ENCODE measurements at places on chromosomes 12 and 14.

- DNase-seq = no peak
These were observed 8.9 kb downstream of the C2CD5 start for GRCh38 chr12:22535478-22535877.

GRCh38 chr14:95314609-95315008 lies 5.1 kb downstream of the CLMN start:
- DNase-seq = no peak

- no peak for DNase-seq
These were observed 27.9 kb upstream of the PSMC1 start for GRCh38 chr14:90228478-90228877.

DNA sequence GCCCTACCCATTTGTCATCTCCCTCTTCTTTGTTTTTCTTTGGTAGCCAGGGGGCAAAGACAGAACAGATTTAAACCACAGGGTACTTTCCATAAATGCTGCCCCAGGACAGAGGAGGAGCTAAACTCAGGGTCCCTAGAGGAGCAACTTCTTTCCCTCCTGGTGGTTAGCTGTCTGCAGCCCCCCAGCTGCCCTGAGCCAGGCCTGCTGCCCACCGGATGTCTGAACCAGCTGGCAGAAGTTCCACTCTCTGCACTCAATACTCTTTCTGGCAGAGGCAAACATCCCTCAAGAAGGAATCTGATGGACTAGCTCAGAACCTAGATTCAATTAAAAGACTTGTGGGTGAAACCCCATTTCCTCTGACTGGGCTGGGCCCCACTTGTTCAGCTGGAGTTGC lies 10.7 kb downstream of the VDR start:
- no peak for DNase-seq

GRCh38 chr14:21098892-21099595 lies 589 bp upstream of the ZNF219 start:
- no peak for DNase-seq

DNA sequence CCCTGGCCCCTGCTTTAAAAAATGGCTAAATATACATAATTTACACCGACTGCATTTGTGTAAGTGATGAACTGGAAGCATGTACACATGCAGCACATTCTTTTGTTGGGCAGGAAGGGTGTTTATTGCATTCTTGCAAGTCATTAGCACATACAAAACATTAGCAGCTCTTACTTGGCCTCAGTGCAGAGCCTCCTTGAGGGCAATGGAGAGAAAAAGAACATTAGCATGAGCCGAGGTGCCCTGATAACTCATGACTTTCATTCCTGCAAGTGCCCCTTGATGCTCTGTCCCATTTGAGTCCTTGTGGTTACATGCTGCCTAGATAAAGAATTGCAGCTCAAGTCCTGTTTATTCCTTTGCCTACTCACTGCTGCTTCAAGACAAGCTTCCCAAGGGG lies 61.9 kb downstream of the PAX9 start:
- no peak for DNase-seq

DNA sequence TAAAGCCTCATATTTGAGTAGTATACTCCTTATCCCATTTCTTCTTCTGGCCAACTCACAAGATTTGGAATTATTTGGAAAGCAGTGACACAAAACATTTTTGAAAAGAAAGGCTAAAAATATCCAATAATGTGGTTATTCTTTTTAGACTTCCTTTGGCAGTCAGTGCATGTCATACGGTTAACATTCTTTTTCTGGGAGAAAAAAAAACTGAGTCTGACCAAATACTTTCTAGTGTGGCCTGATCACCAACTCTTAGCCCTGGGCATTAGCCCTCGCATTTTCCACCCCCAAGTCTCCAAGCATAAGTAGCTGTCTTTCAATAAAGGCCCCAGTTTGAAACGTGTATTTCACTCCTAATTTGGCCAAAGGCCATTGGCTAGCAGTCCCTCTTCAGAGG lies 5.9 kb downstream of the RASSF3 start:
- no peak for DNase-seq

DNA sequence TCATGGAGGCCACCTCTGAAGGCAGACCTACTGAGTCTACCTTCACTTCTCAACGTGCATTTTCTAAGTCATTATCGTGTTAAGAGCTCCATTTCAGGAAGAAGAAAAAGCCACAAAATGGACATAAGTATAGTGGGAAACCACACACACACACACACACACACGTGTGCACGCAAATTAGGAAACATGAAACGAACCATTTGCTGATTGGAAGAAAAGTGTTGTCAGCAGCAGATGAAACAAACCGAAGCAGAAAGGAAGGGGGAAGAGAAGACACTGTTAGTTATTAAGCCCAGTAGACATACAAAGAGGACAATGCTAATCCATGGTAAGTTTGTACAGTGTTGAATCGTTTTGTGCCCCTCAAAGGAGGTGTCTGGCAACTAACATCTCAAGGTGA lies 9.9 kb upstream of the VPS33A start:
- no peak for DNase-seq

DNA sequence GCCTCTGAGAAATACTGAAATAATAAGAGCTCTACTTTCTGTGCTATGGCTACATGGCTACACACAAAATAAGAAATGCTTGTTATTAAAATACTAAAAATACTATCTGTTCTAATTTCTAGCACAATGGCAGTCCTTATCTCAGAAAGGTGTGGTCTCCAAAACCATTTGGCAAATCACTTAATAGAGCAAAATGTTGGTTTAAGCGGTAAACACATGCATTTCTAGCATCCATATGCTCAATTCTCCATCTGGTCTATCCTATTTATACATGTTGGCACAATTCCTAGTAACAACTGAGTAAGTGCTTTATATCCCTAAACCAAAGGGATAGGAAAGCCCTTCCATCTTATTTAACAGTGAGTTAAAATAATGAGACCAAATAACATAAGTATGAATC lies 107.0 kb downstream of the PAPLN start:
- DNase-seq = no peak

DNA sequence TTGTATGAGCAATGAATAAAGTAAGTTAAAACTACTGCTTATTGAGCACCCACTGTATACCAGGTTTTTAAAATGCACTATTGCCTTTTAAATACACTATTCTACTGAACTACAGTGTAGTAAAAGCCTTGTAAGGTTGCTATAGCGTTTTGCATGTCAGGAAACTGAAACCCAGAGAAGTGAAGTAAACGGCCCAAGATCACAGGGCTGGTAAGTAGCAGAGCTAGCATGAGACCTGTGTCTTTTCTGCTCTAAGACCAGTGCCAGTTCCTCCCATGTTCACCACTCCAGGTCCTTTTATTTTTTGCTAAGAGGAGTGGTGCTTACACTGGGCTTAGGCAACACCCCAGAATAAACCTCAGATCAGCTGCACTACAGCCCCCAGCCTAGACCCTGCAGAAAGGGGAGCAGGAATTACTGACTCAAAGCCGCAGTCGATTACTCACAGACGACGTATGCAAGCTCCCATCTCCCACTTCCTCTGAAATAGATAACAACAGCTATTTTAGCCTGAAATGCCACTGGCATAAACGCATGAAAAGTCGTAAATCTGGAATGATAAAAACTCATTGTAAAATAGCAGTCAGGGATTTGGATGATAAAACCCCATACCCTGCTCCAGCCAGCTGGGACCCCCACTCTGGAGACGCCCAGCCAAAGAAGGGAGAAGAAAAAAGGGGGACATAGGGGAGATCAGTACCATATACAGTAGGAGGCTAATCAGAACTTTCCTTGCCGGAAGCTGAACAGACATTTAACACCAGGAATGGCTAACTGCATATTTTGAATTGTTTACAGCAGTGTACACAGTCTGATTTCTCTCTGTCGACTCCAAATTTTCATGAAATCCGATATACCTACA lies 108.3 kb downstream of the NUAK1 start:
- DNase-seq = no peak

GRCh38 chr12:112179916-112180315 lies 54.6 kb downstream of the TRAFD1 start:
- DNase-seq = no peak

- no peak for DNase-seq
These were observed 29.1 kb downstream of the RFLNA start for GRCh38 chr12:124323771-124324530.

- no peak for DNase-seq
These were observed 51.0 kb downstream of the NFKBIA start for GRCh38 chr14:35353409-35354172.

DNA sequence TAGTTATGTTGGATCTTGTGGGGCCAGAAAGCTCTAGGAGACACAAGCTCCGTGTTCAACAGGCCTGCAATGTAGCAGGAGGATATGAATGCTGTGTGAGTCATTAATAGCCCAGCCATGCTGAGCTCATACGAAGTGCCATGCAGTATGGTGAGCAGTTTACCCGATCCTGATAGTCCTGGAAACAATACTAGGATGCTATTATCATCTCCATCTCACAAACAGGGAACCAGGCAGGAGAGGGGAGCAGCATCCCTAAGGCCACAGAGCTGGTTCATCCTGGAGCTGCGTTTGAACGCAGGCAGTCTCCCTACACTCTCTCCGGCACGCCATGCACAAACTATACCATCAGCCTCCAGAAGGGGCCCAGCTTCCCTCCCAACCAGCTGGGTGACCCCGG lies 20.5 kb downstream of the TTC7B start:
- no peak for DNase-seq

DNA sequence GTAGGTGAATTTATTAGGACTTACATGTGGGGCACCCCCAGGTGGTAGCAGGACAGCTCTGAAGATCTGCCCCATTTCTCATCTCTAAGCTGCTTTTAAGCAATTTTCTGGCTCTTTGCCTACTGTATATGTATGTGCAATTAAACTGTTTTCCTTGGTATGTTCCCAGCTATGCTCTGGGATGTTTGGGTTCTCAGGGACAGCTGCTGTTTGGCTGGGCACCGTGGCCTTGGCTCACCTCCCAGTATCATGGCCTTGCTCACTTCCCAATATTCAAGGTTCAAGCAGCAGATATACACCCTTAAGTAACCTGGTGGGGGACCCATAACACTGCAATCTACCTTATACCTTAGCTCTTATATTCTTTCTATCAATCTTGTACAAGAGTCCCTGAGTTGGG lies 53.7 kb upstream of the KITLG start:
- no peak for DNase-seq

DNA sequence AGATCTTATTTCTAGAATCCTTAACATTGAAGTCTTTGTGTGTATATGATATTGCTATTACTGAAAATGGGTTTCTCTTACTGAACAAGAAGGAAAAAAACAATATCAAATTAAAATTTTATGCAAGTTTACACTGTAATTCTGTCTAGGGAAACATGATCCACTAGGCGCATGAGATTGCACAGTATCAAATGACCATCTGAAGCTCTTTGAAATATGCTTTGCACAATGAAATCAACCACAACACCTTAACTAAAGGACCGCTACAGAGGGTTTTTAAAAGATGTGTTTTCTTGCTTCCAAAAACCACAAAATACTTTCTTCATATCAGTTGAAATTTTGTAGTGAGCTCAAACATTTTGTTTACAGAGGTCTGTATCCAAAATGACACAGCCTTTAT lies 15.1 kb upstream of the KERA start:
- no peak for DNase-seq

DNA sequence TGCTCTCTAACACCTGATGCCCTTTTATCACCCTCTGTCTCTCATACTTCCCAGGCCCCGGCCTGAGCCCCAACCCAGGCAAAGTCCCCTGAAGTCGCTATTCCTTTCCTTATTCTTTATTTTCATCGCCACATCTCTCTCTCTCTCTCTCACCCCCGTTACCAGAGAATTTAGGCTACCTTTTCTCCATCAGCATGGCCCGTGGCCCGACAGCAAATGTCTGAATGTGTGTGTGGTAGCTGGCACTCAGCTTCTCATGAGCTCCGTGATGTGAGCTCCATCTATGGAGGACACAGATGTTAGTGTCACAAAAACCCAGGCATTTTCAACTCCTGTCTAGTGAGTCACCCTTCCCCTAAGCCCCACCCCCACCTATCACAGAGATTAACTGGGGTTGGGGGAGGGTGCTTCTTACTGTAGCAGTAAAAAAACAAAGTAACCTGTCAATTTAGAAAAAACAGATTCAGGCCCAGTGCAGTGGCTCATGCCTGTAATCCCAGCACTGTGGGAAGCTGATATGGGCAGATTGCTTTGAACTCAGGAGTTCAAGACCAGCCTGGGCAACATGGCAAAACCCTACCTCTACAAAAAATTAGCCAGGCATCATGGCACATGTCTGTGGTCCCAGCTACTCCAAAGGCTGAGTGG lies 53.8 kb downstream of the VCPKMT start:
- DNase-seq = peak; percentile 68

DNA sequence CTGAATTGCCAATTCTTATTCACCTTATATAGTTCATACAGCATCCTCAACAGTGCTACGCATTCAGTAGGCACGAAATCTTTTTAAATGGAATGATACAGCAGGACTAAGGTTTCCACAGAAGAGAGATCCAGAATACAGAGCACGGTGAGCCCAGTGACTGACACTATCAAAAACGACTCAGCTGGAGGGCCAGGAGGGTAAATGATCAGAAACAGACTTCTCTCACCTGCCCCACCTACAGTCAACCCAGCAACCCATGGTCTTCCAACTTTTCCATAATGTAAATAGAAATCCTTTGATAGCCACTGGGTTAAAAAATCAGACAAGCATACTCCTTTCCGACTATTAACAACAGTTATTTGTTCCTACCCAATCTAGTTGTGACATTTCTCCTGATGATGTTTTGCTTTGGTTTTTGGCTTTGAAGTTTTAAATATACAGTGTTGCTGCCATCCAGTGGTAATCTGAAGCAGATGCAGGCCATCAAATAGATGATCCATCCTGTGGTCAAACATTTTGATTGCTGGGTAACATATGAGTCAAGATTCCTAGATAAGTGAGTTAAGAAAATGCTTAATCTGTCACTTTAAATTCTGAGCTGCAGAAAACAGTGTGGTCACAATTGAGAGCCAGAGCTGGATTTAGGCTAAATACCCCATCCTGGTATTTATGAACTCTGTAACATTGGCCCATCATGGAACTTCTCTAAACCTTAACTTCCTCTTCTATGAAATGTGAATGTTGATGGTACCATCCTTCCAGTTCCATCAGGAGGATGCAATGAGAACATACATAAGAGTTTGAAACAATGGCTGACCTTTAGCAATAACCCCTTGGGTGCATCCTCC lies 42.0 kb downstream of the GPHB5 start:
- peak; percentile 46 for DNase-seq

DNA sequence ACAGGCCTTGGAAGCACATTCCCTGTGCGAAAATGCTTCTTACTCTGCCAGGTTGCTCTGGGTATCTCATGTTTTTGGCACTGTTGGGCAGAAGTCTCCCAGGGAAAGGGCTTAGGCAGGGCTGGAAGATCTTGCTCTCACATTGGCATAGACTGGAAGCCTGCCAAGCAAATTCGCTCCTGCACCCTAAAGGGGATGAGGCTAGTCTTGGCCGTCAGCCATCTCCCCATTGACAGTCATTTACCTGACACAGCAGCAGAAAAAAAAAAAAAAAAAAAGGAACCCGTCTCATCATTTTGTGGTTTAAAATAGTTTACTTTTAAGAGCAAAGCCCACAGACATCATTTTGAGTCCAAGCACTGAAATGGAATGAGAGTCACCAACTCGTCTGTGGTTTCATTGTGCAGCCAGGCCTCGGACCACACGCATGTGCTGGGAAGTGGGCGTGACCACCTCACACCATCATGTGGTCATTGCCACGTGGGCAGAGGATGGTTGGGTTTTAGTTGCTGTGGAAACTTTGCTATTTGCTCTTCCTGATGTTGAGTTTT lies 84.8 kb downstream of the NRXN3 start:
- peak; percentile 34 for DNase-seq
